ENCODE measurements at places on chromosomes 12 and 14.

DNA sequence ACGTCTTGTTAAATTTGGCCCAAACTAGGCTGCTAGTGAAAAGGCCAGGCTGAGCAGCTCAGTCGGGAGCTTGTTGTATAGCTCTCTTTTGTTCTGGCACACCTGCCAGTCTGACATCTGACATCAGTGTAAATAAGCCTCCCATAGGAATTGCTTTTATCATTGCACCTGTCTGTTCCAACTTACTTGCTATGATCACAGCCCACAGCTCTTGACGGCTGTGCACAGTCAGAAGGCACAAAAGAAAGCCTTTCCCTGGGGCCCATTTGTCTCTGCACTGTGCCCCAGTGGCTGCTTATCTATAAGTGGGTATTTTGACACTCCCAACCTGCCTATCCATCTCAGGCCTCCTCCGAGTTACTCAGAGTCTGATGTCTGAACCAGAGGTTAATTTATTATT lies 324.5 kb downstream of the NUAK1 start:
- no peak for DNase-seq

- no peak for DNase-seq
Measured at GRCh38 chr12:100942984-100943749, 148.6 kb downstream of the ANO4 start.

DNA sequence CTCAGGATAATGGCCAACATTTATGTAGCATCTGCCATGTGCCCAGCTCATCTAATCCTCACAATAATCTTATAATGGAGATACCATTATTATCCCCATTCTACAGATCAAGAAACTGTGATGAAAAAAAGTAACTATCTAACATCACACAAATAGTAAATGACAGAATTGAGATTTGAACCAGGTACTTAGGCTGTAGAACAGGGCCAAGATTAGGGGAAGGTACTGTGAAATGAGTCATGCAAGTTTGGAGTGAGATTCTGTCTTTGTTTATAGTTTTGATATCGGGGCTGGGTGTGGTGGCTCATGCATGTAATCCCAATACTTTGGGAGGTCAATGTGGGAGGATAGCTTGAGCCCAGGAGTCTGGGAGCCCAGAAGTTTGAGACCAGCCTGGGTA lies 1.3 kb upstream of the GNPTAB start:
- DNase-seq, result no peak

- peak; percentile 55 for DNase-seq
Measured at GRCh38 chr12:88472248-88472647, 108.0 kb downstream of the KITLG start.

- no peak for DNase-seq
Measured at GRCh38 chr12:72268386-72268785, 3.8 kb upstream of the TRHDE start.

GRCh38 chr12:121423682-121424623 lies 24.0 kb downstream of the RNF34 start:
- peak; percentile 33 for DNase-seq

DNA sequence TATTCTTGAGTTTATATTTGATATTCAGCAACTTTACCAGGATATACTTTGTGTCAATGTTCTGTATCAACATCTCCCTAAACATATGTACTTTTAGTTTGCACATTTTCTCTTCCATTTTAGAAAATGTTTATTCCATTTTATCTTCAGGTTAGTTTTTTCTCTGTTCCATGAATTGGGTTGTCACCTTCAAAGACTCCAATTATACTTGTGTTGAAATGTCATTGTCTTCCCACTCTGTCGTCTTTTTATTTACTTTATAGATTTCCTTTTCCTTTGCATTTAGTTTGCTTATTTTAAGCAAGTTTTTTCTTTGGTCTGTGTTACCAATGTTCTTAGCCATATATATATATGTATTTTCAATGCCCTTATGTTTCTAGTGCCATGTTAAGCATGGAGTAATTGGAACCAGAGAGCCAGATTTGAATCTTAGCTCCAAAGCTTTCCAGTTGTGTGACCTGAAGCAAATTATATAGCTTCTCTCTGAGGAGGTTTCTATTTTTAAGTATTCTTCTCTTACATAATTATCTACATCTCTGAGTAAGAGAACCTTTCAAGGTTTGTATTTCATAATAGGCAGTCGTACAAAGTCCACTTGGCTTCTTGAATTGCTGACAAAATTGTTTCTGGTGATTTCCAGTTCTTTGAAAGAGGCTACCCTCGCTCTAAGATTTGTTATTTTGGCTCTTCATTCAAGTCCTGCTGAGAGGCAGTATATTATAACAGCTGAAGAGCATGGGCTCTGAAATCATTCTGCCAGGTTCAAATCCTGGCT lies 85.8 kb upstream of the DYRK2 start:
- DNase-seq, result no peak

DNA sequence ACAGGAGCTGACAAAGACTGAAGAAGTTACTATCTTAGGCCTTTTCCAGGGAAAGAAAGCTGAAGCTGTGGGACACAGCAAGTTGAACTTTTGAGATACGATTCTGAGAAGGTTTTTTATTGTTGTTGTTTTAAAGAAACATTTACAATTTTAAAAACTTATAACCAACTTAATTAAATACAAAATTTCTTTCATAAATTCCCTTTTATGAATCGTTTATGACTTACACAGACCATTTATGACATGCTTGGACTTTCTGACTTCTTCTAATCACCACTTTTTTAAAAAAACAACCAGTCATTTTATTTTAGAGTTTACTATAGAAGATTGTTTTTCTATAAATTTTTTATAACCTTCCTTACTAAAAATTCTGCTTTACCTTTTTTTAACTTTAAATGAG lies 68.7 kb downstream of the DHRS2 start:
- peak; percentile 13 for DNase-seq

GRCh38 chr12:1398673-1399072 lies 195.7 kb downstream of the FBXL14 start:
- peak; percentile 39 for DNase-seq

- no peak for DNase-seq
Measured at GRCh38 chr14:104688505-104689108, 811 bp upstream of the INF2 start.

GRCh38 chr12:1591034-1591433 lies 3.3 kb downstream of the FBXL14 start:
- no peak for DNase-seq

GRCh38 chr12:48717252-48717695 lies 767 bp upstream of the CCNT1 start:
- peak; percentile 4 for DNase-seq

DNA sequence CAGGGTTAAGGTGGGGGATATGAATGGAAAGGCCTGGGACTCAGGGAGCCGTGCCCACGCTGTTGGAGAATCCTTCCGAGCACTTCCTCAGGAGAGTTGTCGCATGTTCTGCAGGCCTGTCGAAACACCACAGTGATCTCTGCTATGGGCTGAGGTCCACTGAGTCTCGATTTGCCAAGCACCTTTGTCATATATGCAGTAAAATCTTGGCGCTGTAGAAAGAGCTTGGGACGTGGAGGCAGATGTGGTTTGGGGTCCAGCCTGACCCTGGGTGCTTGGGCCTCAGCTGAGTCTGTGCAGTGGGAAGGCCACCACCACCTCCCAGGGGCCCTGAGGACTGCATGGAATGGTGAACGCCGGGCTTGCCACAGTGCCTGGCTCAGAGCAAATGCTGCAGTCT lies 32.9 kb downstream of the C14orf132 start:
- DNase-seq, result no peak

DNA sequence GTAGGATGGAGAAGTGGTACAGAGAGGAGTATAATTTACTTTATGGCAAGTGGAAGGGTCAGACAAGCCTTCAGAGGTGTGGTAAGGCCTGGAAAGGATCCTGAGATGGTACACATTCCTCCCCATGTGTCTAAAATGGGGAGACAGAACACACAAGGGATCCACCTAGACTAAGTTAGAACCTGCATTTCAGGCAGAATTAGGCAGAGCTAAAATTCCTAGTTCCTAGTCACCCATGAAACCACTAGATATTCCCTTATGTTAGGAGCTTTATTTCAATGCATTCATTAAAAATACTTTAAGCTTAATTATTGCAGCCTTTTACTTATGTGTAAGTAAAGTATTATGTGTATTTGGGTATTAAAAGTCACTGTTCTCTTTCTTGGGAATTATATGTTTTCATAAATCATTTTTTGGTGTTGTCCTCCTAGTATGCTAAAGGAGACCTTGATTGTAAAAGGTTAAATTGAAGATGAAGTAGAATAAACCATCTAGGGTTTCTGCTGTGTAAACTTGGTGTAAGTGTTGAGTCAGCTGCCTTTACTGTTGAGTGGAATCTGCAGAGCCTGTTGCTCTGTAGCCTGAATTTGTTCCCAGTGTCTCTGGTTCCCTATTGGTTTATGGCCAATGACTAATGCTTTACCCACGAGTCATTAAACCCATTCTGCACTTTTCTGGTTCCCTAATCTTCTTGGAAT lies 423.2 kb downstream of the ATP23 start:
- DNase-seq, result peak; percentile 100

DNA sequence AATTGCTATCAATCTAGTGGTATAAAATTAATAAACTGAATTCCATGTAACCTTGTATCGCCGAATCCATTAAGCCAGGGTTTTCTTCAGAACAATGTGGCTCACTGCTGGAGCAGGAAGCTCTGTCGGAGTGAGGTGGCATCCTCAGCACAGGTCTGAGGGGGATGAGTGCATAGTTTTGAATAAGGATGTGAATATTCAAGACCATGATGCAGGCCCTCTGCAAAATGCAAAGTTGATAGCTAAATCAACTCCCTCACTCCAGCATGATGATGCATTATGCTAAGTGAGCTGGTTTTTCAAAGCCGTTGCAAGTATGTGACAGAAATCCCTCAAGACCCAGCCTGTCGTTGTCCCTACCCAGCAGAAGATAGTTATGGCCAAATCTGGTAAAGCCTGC lies 53.0 kb downstream of the TRIM9 start:
- DNase-seq, result no peak

GRCh38 chr12:6067152-6067916 lies 57.1 kb downstream of the VWF start:
- DNase-seq, result peak; percentile 38

- no peak for DNase-seq
Measured at GRCh38 chr14:69439521-69440270, 41.2 kb downstream of the SLC39A9 start.

DNA sequence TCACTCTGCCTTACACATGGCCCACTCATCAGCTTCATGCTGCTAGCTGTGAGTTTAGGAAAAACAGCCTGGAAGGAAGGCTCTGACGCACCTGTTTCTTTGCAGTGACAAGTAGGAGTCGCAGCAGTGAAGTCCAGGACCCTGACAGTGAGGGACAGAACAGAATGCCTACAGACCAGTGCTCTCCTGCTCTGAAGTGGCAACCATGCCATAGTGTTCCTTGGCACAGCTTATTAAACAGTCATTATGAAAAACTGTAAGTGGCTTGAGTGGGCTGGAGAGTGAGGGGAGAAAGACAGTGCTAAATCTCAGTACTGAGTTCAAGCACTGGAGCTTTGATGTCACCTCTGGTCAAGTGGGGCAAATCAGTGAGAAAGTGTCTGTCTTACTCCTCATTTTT lies 61.7 kb downstream of the MYRFL start:
- DNase-seq, result no peak

DNA sequence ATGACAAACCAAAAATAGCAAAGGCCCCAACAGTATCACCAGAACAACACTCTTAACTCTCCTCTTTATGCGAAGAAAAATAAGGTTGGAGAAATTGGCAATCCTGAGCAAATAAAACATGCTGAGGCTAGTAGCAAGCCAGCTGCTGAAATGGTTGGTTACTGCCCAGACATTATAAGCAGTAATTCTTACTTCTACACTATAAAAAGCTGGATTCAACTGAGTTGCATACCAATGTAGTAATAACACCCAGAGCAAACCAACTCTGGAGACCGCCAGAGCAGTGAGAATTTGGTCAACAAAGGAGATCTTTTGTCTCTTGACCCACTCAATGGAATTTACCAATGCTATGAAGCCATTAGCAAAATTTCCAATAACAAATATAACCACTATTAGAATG lies 628 bp downstream of the TAS2R30 start:
- no peak for DNase-seq

DNA sequence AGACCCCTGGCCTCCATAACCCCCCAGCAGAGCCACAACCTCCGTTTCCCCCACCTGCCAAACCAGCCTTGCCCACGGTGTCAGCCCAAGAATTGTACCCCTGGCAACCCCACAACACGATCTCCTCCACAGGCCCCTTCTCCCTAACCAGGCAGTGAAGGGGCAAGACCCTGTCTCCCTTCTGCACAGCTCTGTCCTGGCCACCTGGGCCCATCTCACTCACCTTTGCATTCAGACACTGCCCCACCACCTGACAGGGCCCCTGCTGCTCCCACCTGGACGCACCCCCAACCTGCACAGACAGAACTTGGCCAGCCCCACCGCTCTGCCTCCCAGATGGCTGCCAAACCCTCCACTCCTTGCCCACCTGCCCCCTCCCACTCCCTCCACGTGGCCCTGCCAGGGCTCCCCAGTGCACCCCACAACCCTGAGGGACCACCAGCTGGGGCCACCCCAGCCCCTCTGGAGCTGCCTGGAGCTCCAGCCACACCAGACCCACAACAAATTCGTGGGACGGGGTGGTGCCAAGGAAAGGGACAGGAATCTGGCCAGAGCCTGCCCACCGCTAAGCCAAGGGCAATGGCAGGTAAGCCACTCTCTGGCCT lies 11.8 kb downstream of the AHNAK2 start:
- no peak for DNase-seq

Measured in fibroblast of skin of right quadriceps (primary cell).